LHCN-M2 (cell line): ENCODE measurements at places on chromosomes 16 and 17. TPM values are rescaled to one million over a fixed set of nuclear protein-coding genes. Genes with fewer than 3 reads are reported as not detected.

GRCh38 chr17:41648411-41649195 lies 24.2 kb upstream of the KRT17 start:
- DNase-seq, result peak; percentile 71

DNA sequence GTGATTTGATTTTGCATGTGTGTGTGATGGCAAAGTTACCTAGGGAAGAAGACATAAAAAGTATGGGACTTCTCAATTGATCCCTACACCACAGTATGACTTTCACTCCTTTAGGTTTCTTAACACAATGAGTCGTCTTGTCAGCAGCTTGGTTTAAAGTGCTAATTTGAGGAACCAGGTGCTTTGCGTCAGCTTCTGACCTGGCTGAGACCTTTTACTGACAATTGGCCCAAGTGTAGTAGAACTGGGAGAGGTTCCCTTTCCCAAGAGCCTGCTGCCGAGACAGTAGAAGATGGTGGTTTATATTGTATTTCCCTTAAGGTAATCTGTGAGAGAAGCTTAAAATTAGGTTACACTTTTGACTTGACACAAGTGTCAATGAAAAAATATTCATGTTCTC lies 54.9 kb downstream of the LDHD start:
- no peak for DNase-seq

ABCA8 gene
- not detected in 2 replicates for total RNA-seq

DNA sequence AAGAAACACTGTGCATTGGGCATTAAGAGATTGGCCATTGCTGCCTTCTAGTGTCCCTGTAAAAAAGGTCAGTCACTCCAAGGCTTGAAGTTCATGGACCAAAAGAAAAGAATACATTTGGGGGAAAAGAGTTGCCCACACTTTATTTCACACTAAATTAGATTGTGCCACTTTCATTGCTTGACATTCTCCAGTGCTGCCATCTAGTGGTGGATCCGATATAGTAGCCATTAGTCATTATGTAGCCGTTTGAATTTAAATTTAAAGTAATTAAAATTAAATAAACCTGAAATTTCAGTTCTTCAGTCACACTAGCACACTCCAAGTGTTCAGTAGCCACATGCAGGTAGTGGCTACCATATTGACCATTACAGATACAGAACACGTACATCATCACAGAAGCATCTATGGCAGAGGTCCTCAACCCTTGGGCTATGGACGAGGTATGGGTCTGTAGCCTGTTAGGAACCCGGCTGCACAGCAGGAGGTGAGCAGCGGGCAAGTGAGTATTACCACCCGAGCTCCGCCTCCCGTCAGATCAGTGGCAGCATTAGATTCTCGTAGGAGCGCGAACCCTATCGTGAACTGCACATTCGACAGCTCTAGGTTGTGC lies 21.9 kb upstream of the CDH5 start:
- DNase-seq, result peak; percentile 39

DNA sequence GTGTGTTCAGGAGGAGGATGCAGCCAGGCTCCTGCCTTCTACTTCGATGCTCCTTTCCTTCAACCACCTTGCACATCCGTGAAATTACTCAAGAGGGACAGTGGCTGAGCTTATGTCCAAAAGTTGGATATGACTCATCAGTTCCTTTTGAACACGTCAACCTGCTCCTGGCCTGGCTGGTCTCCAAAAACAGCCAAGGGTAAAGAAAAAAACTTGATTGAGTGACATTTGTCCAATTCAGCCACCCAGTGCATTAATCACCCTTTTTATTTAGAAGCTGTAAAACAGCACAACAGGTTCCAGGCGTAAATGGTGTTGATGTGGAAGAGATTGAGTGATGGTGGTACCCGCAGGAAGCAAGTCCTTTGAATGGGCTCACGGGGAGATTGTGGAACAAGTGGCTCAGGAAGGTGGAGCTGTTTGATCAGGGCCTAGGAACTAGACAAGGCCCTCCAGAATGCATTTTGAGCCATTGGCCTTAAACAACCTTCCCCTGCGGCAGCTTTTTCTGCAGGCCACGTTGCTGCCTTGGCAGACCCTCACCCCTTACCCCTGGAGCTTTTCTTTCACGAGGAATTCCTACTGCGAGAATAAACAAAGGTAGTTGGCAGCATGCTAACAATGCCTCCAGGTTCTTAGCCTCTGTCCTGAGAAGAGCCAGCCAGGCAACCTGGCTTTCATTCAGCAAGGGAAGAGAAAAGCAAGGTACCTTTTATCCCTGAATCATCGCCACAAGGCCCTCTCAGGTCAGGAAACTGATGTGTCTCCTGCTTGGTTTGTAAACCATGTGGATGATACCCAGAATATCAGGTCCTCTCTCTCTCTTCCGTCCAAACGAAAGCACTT lies 173.3 kb upstream of the CACNG5 start:
- peak; percentile 41 for DNase-seq

CDH3 gene
- not detected in 2 replicates for total RNA-seq

CRYM gene
- total RNA-seq, result 0.86 TPM in 1 of 2 replicates, not detected in the other

DNA sequence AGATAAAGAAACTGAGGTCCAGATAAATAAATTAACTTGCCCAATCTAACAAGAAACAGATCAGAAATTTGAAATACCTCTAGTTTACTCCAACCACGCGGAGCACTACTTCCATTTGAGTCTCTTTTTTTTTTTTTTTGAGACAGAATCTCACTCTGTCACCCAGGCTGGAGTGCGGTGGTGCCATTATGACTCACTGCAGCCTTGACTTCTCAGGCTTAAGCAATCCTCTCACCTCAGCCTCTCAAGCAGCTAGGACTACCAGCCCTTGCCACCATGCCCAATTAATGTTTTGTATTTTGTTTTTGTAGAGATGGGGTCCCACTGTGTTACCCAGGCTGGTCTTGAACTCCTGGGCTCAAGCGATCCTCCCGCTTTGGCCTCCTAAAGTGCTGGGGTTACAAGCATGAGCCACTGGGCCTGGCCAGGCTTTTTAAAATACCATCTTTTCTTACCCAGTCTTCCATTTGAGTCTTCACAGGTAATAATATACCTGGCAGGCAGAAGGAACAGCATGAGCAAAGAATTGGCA lies 3.3 kb upstream of the NACA2 start:
- DNase-seq, result peak; percentile 9

DNA sequence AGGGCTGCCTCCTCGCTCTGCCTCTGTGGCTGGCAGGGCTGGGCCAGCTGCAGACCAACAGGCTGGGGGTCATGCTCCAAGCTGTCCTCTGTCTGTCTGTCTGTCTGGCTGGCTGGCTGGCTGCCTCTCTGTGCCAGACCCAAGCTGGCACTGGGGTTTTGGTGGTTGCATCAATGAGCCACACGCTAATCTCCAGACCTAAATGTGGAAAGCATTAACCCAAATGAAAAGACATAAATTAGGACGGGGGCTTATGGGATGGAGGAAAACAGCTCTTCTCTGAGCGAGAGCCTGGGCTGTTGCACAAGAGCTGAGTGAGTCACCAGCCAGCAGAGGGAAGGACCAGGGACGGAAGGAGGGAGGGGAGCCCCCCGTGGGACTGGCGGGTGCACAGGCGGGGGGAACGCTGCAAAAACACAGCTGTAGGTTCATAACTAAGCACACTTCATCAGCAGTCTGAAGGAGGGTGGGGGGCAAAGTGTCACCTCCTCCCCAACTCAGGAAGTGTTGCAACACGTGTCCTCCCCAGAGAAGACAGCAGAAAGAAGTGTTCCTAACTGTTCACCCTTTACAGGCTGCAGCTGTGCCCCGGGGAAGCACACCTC lies 83.4 kb downstream of the GAS7 start:
- DNase-seq, result peak; percentile 32

DNA sequence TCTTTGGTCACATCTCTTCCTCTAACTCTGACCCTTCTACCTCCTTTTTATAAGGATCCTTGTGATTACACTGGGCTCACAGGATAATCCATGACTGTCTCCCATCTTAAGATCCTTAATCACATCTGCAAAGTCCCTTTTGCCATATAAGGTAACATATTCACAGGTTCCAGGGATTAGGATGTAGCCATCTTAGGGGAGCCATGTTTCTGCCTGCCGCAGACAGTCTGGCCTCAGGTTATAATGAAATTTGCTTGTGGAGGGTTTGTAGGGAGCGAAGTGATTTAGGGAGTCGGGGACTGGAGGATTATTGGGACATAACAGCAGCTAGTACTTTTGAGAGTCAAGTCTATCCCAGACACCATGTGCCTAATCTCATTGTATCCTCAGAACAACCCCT lies 7.7 kb downstream of the EEF2K start:
- DNase-seq, result no peak

- DNase-seq, result no peak
These were observed 22.6 kb downstream of the TBC1D16 start for GRCh38 chr17:80012765-80013741.

DNA sequence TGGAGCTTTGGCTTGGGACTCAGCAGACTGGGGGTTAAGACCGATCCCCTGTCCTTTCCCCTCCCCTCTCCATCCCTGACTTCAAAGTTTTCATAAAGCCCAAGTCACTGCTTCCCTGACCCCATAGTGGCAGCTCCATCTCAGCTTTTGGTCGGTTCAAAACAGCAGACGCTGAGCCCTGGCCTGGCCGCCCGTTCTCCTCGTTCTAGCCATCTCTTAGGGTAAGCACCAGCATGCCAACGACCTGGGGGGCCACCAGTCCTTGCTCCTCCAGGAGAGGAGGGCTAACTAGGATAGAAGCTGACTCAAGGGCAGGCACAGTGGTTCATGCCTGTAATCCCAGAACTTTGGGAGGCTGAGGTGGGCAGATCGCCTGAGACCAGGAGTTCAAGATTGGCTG lies 1.5 kb upstream of the HIGD1B start:
- DNase-seq, result no peak

SIRT7 gene
- 17.3 and 20.0 TPM in 2 replicates for total RNA-seq

DNA sequence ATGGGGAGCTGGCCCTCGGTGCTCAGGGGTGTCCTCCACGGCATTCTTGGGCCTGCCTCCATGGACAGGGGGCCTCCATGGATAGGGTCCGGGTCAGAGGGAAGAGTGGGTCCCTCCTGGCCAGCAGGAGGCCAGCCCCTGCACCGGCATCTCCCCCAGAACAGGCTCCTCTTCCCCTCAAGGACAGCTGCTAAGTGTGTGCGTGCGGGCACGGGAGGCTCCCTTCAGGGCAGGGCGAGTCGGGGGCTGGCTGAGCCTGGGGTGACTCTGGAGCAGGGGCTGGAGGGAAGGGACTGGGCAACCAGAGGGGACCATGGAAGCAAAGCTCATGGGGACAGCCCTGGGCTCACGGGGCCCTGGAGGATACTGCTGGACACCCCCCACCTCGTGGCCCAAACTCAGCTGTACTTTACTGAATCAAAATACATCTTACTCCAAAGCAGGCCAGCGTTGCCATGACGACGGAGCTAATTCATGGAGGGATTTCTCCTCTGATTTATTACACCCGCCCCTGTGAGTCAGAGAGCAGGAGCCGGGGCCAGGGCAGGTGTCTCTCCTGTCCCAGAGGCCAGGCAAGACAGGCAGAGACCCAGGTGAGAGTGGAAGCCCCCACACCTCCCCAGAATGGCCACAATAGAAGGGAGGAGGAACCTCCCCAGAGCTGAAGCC lies 2.1 kb downstream of the CASKIN1 start:
- peak; percentile 66 for DNase-seq

KRTAP9-4 gene
- not detected in 2 replicates for total RNA-seq

- DNase-seq, result no peak
These were observed 214.0 kb downstream of the CDH11 start for GRCh38 chr16:64907844-64908243.

DRG2 gene
- total RNA-seq, result 49.5 and 54.0 TPM in 2 replicates

DNA sequence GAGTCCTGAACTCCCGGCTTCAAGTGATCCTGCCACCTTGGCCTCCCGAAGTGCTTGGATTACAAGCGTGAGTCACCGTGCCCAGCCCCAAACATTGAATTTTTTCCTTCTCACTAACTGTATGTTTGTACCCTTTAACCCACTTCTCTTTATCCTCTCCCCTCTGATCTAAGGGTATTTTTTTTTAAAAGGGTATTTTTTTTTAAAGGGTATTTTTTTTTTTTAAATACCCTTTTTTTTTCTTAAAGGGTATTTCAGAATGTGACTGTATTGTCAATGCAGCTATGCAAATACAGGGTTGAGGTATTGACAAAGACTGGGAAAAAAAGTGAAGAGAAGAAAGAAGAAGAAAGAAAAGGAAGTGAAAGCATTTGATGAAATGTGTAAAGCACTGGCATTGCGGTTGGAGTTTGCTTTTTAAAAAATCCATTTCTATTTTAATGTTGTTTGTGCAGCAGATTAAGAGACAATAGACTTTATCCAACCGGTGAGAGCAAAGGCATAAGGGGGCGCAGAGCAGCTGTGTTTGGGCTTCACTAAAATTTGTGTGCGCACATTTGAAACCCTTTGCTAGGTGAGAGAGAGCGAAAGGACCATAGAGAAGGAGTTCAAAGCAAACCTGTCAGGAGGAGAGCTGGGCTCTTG lies 42.4 kb downstream of the SYT17 start:
- no peak for DNase-seq

DNA sequence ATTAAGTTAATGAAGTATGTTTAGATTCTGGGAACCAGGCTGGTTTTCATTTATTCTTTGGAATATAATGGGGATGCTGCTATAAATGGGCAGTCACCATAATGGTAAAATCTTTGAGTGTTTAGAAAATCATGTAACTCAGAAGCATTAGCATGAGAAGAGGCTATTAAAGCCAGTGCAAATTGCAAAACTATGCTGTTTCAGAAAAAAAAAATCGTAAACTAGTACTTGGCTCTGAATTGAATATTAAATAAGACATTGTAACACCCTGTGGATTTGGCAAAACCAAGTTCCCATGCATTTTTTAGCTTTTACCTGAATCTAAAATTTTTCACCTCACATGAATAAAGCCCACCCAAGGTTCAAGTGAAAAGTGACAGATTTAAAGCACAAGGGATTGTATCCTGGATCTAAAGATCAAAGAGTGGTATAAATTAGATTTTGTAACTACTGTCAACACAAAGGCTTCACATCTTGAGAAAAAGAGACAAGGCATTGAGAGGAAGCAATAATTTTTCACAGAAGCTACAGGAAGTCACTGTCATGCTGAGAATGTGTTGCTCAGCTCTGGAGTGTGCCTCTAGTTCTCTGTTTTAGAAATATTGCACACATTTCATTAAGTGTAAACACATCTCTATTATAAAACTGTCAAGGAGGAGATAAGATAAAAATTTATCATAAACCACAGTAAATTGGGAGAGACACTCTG lies 142.2 kb downstream of the ABCA8 start:
- DNase-seq, result no peak

- DNase-seq, result no peak
These were observed 432.3 kb downstream of the XYLT1 start for GRCh38 chr16:17038415-17038814.
